Right ventricle myocardium superior (tissue), 1 donor: ENCODE measurements at places on chromosomes 2 and 18. TPM values are rescaled to one million over a fixed set of nuclear protein-coding genes. Genes with fewer than 3 reads are reported as not detected.

- DNase-seq, result no peak
Measured at GRCh38 chr18:34880403-34880802, 160.8 kb upstream of the MAPRE2 start.

DNA sequence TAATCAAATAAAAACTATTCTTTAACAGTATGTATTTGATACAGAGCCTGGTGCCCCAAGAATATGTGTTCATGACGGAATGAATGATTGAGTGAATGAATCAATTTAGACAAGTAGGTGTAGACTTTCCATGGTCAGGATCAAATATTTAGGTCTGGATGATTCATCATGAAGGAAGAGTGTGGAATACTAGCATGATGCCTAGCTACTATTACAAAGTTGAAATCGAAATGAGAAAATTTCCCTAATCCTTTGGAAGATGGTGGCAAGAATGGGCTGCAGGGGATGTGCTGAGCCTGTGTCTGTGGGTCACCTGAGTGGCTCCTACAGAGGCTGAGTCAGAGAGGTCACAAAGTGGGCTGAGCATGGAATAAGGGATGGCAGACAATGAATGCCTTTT lies 3.1 kb upstream of the MALT1 start:
- no peak for DNase-seq

DNA sequence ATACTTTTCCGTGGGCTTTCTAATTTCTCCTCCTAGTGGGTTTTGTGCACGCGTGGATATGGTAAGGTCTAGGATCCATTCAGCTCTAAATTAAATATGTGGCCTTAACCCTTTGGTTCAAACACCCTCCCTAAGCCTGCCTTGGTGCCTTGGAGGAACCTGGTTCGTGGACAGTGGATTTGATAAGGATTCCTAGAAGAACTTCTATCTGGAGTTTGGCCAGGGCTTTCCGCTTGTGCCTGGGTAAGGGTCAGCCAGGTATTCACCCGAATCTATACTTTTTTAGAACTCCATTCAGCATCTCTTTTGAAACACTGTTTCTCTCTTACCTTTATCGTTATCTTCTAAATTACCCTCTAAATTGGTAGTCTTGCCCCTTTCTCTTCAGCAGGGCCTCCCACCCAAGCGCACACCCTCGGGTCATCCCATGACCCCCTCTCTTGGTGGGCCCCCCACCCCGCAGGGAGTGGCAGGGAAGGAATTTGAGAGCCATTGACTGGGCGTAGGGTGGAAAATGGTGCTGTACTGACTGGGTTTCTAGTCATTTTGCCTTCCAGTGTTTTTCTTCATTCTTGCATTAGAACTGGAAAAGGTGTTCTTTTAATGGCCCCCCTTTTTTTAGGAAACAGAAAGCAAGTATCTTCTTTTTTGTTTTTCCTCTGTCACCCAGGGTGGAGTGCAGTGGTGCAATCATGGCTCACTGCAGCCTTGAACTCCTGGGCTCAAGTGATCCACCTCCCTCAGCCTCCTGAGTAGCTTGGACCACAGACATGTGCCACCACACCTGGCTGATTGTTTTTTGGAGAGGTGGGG lies 1.8 kb downstream of the SOCS6 start:
- no peak for DNase-seq

DNA sequence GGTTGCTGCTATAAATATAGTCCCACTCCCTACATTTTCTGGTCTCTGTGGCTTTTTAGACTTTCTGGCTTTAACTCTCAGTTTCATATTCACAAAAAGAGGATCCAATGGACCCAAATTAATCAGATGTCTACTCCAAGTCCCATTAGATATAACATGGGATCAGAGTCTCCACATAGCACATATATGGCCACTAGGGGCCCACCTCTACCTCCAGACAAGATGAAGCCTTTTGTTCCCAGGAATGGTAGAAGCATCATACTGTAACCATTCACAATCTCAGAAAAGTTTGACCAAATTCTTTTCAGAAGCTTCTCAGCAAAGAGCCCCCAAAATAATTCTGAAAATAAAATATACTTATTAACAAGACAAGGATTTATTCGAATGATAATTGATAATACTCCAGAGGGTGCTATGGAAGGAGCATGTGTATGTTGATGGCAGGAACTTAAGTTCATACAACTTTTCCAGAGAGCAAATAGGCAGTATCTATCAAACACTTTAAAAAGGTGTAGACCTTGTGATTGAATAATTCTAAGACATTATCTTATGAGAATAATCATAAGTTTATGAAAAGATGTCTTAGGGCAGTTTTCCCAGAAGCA lies 382.3 kb upstream of the CRIM1 start:
- DNase-seq, result no peak

GRCh38 chr2:15643791-15644585 lies 52.3 kb downstream of the DDX1 start:
- no peak for DNase-seq

GRCh38 chr18:37306432-37306831 lies 259.2 kb downstream of the CELF4 start:
- no peak for DNase-seq

- no peak for DNase-seq
Measured at GRCh38 chr2:75666911-75667310, 20.3 kb downstream of the MRPL19 start.

GRCh38 chr18:73693091-73693490 lies 454.5 kb downstream of the FBXO15 start:
- no peak for DNase-seq

- DNase-seq, result no peak
Measured at GRCh38 chr2:84878896-84879583, 1.8 kb downstream of the TRABD2A start.

GRCh38 chr18:62201870-62202269 lies 14.8 kb downstream of the RELCH start:
- no peak for DNase-seq

GRCh38 chr2:11446733-11447248 lies 19.2 kb downstream of the E2F6 start:
- no peak for DNase-seq

DNA sequence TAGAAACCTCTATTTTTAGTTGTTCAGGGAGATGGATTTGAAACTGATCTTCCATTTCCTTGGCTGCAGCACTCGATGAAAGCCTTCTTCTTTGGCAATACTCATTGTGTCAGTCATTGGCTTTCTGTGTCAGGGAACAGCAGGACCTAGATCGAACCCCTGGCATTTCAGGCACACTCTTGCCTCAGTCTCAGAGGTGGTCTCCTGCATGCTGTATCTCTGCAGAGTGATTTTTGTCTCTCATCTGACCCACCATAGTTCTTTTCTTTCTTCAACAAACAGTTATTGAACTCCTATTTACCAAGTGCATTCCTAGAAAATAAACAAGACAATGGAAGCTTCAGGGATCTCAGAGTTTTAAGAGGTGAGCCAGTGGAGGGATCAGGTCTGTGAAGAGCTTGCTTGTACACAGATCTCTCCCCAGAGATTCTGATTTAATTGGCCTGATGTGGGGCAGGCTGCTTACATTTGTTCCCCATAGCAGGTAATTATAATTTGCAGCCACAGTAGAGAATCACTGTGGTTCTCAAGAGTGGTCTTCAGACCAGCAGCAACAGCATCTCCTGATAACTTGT lies 473.1 kb upstream of the TCF4 start:
- DNase-seq, result no peak

GRCh38 chr2:132949108-132949507 lies 279.1 kb upstream of the LYPD1 start:
- no peak for DNase-seq

DNA sequence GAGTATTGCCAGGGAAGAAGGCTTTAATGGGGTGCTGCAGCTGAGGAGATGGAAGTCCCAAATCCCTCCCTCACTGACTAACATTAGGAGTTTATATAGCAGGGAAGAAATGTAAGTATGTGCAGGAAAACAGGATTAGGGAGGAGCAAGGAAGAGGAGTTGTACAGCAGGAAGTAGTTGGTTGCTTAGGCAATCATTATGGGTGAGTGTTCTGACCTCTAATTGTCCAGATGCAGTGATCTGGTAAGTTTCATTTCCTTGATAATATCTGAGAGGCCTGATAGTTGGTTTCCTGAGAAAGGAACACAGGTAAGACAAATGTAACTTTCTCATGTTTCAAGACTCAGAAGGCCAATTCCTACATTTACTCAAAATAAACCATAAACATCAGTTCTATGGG lies 331.9 kb upstream of the GULP1 start:
- DNase-seq, result no peak

DNA sequence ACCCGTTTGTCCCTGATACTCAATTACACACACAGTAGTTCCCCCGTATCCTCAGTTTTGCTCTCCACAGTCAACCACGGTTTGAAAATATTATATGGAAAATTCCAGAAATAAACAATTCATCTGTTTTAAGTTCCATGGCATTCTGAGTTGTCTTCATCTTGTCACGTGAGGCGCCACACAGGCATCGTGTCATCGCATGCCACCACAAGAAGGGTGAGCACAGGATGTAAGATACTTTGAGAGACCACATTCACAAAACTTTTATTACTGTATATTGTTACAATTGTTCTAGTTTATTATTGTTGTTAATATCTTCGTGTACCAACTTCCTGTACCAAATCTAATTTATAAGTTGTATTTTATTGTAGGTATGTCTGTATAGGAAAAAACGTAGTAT lies 17.7 kb downstream of the ADNP2 start:
- no peak for DNase-seq

DNA sequence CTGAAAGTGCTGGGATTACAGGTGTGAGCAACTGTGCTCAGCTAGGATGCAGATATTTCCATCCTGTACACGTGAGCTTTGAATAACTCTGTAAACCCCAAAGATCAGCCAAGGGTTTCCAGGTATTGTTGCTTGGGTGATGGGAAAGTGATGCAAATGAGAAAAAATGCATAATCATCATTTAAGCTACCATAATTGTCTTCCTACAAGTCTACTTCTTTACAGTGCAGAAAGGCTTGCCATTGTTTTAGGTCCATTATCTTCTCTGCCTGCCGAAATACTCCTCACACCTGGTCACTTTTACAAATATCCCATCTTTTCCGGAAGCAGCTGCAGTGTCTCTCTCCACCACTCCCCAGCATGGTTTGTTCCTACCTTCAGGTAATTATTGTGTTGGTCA lies 259.8 kb upstream of the CCDC68 start:
- DNase-seq, result no peak

- no peak for DNase-seq
Measured at GRCh38 chr2:122692400-122693083, 937.1 kb downstream of the TSN start.

DNA sequence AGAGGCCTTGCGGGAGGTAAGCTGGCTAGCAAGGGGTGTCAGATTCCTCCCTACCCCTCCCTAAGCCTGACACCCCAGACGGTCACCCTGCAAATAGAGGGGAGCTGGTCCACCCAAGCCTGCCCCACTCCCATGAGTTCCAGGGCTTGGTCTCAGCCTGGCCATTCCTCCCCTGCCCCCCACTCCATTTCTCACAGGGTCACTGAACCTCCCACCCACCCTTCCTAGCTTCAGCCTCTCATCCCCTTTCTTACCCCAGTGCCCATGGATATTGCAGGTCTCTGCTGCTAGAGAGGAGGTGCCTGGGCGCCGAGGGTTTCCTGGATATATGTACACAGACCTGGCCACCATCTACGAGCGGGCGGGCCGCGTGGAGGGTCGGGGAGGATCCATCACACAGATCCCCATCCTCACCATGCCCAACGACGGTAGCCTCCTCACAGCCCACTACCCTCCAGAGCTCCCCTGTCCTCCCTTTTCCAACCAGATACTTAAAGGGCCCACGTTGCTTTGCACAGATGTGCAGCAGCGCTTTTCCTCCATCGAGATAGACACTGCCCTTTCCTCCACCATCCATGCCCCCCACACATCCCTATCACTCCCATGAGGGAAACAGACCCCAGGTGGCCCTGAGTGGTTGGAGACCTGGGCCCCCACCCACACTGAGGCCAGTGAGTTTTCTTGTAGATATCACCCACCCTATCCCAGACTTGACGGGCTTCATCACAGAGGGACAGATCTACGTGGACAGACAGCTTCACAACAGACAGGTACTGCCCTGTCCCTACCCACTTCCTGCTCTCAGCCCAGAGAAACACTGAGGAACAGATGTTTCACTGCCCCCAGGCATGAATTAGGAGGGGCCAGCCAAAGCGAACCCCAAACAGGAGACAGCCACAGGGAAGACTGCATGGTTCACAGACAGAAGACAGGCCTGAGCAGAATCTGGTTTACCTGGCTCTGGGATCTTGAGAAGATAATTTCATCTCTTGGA lies 15.2 kb upstream of the ANKRD53 start:
- no peak for DNase-seq

- no peak for DNase-seq
Measured at GRCh38 chr18:59109375-59109774, 30.3 kb upstream of the SEC11C start.

- DNase-seq, result no peak
Measured at GRCh38 chr18:63514888-63515678, 27.1 kb upstream of the SERPINB12 start.

GRCh38 chr2:219207134-219207883 lies 727 bp downstream of the ZFAND2B start:
- DNase-seq, result no peak

- no peak for DNase-seq
Measured at GRCh38 chr2:191516260-191516659, 161.7 kb upstream of the NABP1 start.

DNA sequence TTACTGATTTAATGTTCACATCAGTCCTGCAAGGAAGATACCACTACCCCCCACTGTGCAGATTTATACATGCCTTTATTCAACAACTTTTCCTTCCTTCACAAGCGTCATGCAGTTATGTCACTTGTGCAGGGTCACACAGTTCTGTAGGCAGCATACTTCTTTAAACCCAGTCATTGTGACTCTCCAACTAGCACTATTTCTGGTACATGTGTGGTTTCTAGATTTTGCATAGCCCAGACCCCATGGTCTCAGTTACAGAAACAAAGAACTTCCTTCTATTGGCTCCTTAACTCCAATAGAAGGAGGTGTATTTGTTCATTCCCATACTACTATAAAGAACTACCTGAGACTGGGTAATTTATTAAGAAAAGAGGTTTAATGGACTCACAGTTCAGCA lies 333.1 kb downstream of the ZNF516 start:
- DNase-seq, result no peak

DNA sequence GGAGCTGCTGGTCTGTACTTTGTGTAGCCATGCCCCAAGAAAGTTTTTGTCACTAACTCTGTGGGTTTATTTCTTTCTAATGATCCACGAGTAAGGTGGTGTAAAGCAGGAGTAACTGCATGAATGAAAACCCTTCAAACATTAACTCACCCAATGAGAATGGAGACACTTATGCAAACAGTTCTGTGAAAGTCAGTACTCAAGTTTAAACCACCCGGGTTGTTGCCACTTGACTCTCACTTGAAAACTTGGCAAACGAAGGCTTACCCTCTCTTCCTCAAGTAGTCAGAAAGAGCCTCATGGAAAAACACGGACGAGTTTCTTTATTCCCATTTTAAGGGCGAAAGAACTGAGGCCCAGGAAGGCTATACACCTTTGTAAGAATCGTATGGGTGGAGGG lies 117.5 kb downstream of the MMADHC start:
- no peak for DNase-seq

Gene EIF5B
- 84.7 TPM for total RNA-seq

Gene MDH1B
- 0.54 TPM for total RNA-seq

Gene SLC5A6
- total RNA-seq, result 12.3 TPM

Gene UGT1A3
- not detected for total RNA-seq

Gene STARD7
- total RNA-seq, result 179 TPM

Gene UGT1A4
- total RNA-seq, result not detected

Gene SLC23A3
- 1.4 TPM for total RNA-seq

Gene NPAS2
- 38.0 TPM for total RNA-seq

Gene UGP2
- total RNA-seq, result 307 TPM

Gene AGXT
- not detected for total RNA-seq

Gene CHRND
- not detected for total RNA-seq

Gene DLGAP1
- 0.08 TPM for total RNA-seq

Gene ASB18
- total RNA-seq, result 4.5 TPM

Gene SLC9A4
- total RNA-seq, result not detected

Gene HOXD3
- 0.38 TPM for total RNA-seq
